ENCODE measurements at places on chromosomes 4 and X.
A peak's percentile ranks its signal among the peaks of the same experiment; 100 is the strongest.

DNA sequence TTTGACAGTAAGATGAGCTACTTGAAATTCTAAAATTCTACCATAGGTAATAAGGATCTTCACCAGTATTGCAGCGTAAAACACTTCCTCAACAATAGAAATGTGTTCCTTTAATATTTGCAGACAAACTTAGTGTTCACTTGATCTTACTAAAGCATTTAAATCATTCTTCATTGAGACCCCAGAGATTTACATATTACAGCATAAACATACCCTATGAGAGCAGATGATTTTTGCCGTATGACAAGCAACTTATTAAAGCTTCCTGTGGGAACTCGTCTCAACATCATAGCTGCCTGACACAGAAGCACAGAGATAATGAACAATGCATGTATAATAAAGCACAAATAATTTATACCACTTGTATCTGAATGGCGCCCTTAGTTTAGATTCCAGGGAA is 3.6 kb downstream of the UGT2B7 start:
- DNase-seq = no peak

DNA sequence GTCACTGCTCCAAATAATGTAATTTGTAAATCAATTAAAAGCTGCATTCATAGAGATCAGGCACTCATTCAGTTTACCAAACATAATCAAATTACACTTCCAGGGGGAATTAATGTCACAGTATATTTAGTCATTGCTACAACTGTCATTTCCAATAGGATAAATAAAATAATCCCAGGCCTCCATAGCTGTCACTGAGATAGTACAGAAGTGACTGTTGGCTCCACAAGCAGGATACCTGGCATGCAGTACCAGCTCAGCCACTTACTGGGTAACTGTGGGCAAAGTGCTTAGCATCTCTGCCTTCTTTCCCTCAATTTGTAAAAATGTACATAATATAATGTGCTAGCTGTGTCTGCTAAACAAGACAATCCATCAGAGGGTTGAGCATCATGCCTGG is 128.1 kb downstream of the CAMK2D start:
- DNase-seq = no peak

GRCh38 chrX:31232506-31232905 is 160.7 kb upstream of the FTHL17 start:
- no peak for DNase-seq

DNA sequence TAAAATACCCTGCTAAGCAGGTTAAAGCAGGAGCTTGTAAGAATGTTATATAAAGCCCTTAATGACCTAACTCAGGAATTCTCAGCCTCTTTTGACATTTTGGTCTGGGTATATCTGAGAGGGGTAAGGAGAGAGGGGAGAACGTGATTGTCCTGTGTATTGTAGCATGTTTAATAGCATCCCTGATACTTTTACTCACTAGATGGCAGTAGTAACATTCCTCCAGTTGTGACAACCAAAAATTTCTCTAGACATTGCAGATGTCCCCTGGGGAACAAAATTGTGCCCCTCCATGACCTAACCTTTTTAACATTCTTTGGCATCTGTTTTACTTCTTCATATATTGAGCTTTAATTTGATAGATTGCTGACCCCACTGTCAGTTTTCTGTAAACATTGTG is 17.9 kb downstream of the SMARCA5 start:
- DNase-seq = peak; percentile 33

GRCh38 chrX:7266288-7266687 is 118.3 kb upstream of the PUDP start:
- no peak for DNase-seq
